ENCODE measurements at places on chromosomes 2 and 18.

GRCh38 chr2:136075476-136075875 lies 42.5 kb downstream of the CXCR4 start:
- DNase-seq, result no peak

- no peak for DNase-seq
Measured at GRCh38 chr2:134117676-134118075, 136.2 kb upstream of the MGAT5 start.

- DNase-seq, result no peak
Measured at GRCh38 chr2:208285853-208286252, 19.8 kb downstream of the PIKFYVE start.

DNA sequence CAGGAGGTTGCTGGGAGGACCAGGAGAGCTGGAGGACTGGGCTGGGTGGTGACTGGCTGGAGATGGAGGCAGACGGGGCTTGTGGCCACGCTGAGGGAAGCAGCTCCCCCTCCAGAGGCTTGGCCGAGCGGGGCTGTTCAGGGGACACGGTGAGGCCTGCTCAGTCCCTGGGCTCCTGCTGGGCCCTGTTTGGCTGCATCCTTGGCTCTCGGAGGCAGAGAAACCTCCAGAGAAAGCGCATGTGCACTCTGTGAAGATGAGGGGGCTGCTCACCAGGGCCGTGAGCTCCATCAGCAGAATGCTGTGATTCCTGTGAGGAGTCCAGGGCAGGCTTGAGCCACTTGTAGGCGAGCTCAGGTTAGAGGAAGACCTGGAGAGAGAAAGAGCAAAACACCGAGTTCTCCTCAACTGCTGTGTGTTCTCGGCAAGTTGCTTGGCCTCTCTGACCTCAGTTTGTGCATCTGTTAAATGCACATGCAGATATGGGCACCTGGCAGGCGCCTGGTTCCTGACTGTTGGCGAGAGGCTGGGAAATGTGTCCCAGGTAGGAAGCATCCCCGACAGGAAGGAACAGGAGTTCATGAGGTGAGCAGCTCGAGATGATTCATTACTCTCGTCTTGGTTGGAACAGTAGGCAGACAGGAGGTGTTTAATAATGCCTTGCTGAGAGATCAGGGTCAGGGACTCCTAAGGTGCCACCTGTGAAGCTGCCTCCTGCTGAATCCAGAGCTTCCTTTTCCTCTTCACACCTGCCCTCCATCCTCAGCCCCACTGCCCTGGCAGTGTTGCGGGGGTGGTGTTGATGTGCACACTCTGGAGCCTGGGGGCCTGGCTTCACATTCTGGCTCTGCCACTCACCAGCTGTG lies 941 bp downstream of the ZAP70 start:
- DNase-seq, result peak; percentile 17

- no peak for DNase-seq
Measured at GRCh38 chr18:41484069-41484468, 471.0 kb upstream of the PIK3C3 start.

DNA sequence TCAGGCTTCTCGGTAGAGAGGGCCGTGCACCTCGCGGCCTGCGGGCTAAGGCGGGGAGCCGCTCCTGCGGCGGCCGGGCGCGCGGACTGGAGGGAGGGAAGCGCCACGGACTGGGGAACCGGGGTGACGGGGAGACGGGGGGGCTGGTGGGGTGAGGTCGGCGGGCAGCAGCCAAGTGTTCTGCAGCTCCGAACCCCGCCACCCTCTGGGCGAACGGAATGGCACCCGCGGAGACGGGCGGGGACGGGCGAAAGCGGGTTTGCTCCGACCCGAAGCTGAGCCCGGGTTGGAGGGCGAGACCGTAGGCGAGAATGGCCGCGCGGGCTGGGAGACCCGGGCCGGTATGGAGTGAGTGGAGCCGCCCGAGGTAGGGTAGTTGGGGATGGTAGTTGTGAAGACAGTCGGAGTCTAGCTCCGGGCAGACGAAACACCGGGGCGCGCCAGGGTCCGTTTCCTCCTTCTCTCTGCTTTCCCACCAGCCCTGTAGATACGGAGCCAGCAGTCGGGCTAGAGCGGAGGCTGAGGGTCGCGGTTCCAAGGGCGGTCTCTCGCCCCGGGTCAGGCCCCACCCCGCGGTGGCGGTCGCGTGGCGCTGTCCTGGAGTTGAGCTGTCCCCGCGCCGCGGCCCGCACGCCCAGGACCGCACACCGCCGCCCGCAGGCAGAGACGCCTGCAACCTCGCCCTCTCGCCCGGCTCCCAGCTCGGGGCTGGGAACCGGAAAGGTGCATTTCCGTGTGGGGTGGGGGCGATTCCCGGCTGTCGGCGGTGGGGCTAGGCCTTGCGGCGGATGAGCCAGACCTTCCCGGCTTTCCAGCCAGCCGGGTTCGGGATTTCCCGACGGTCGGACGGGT lies 160.3 kb upstream of the SIX2 start:
- DNase-seq, result no peak

DNA sequence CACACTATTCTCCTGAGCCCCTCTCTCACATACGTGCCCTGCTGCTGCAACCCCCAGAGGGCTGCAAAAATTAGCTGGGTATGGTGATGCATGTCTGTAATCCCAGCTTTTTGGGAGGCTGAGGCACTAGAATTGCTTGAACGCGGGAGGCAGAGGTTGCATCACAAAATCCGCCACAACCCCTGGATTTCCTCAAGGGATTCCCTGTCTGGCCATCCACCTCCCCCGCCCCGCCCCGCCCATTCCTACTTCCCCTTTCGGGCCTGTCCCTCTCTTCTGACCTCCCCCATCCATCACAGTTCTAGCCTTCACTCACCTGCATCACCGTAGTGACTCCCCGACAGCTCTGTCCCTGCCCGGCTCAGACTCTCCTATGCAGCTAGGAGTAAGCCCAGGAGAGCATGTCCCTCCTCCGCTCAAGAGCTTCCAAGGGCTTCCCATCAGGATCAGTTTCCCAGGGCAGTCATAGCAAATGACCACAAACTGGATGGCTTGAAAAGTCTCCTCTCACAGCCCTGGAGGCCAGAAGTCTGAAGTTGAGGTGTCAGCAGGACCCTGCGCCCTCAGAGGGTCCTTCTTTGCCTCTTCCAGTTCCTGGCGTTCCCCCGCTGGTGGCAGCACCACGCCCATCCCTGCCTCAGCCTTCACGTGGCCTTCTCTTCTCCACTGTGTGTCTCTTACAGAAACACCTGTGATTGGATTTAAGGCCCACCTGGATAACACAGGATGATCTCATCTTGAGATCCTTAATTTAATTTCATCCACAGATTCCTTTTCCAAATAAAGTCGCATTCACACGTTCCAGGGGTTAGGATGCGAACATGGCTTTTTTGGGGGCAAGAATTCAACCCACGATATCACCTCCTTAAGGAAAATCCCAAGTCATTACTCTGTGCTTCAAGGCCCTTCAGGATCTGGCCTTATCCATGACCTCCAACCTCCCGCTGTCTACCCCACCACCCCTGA lies 58.5 kb downstream of the HS1BP3 start:
- no peak for DNase-seq

DNA sequence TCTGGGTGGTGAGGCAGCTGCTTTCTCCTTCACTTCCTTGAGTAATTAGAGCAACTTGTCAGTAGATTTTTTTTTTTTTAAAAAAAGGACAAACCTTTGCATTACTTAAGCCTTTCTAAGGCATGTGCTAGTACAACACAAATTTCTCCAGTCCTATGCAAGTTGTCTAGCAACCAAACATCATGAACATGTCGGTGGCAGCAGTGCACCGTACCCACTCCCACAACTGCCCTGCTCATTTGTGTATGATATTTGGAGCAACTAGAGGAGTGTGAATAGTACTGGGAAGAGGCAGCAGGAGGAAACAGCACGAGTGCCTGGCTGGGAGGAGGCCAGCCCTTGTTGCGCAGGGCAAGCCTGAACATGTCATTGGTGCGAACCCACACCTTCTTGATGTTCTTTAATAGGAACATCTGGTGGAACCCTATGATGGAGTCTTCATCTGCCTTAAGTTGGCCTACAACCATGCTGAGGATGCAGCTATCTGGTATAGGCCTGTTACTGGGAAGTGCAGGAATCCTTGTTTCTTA lies 238.3 kb downstream of the TDRD15 start:
- DNase-seq, result no peak

GRCh38 chr2:200367155-200367554 lies 60.7 kb downstream of the SPATS2L start:
- no peak for DNase-seq

DNA sequence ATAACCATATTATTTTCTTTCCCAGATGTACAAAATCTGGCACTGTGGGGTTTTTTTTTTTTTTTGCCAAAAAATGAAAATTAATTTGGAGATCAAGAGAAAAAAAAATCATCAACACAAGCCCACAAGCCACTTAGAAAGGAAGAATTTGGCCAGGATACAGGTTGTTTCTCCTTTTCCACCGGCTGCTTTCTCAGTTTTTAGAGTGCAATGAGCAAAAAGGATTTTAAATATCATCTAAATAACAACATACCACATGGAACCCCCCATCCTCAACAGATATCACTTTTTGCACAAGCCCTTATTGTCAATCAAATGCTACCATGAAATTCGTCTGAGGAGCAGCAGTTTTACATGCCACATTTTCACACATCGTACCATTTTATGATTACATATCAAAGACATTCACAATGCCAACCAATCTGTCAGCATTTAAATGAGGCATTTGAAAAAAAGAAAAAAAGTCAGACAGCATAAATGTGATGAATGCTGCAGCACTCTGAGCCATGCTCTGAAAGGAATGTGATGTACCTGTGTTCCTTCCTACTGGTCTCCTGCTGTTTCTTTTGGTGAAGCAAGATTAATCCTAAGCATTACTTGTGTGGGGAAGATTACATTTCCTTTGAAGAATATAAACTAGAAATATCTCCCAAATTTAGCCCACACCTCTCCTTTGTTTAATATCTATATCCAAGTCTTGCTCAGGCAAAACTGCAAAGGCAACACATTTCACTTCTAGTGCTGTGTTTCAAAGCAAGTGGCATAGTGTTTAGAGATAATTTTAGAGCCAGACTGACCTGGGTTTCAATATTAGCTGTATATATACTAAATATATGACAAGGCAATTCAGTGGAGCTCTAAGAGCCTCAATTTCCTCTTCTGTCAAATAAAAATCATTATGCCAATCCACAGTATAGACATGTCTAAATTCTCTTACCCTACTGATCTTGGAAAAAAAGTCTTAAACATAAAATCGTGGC lies 391.3 kb downstream of the CMPK2 start:
- no peak for DNase-seq

DNA sequence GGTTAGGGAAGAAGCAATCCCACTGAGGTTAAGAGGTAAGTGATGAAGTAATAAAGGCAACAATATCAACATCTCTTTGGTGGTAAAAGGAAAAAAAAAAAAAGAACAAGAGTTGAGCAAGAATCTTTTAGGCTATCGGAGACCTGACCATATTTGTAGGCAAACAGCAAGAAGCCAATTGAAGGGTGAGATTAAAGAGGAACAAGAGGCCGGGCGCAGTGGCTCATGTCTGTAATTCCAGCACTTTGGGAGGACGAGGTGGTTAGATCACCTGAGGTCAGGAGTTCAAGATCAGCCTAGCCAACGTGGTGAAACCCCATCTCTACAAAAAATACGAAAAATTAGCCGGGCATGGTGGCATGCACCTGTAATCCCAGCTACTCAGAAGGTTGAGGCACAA lies 11.3 kb downstream of the VPS54 start:
- no peak for DNase-seq

DNA sequence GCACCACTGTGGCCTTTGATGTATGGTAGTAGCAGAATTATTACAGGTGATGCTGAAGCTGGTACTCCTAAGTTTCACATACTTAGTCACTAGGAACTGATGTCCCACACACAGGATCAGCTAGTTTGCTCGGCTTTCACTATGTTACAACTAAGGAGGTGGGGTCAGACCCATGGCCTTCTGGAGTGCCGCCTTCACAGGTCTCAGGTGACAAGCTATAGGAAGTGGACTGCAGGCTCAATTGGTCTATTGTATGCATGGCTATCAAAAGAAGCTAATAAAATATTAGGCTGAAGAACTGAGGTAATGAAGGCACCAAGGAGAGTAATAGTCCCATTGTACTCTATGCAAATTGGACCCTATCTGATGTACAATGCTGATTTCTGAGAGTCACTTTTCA lies 170.6 kb downstream of the DLGAP1 start:
- no peak for DNase-seq

DNA sequence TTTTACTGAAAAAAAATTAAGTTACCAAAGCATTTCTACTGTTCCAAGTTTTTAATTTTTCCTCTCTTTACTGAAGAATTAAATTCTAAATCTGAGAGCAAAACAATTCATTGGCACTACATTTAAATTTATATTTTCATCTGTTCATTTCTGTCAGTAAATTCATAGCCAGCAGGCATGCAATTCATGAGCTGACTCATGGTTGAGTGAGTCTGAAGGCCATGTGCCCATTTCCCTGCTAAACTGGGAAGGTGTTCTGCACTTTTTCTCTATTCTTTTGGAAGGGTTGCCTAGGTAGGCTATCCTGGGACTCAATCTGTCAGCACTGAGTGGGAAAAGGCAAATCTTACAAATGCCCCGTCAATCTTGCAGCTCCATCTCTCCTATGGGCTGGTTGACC lies 88.7 kb downstream of the KLHL14 start:
- no peak for DNase-seq

DNA sequence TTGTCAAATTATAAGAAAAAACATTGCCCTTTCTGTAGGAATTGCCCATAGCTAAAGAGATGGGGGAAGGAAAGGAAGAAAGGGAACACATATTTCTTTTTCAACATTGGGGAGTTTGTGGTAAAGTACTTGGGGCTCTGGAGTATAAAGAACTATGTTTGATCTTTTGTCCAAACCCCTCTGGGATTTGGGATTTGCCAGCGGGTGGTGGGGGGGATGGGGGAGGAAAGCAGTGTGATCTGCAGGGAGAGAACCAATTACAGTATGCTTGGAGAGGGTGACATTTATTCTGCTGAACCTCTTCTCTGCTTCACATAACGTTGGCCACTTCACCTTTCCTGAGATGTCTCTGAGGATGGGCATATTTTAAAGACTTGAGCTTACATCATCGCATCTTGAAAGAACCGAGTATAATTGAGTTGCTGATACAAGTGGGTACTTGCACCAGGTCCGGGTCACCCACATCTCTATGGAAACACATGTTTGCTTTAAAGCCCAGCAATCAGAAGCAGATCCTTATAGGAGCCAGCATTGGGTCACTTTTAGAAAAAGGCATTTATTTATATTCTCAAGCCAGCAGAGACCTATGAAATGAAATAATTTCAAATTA lies 73.1 kb downstream of the SPATS2L start:
- no peak for DNase-seq

DNA sequence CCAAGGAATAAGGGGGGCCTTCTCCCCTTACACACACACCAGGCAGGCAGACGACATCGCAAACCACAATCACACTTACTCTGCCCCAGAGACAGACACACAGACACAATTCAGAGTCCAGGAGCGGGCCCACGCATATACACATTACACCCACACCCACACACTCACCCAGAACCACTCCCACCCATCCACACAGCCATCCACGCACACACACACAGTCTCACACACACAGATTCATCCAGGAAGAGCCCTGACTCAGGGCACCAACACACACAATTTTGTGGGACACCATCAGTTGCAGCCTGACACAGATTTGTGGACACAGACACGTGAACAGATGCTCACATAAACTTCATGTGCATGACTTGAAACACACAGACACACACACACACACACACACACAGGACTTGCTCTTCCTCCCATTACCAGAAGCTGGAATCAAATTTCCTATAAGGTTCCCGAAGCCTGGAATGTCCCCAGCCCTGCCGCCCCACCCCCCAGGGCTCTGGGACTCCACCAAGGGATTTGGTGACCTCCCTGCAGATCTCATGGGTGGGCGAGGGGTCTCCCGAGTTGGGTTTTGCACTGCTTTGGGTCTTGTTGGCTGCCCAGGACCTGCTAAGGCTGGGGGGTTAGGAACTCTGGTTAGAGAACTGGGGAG lies 23.5 kb downstream of the TNS1 start:
- DNase-seq, result no peak

GRCh38 chr18:35183886-35184285 lies 56.9 kb upstream of the ZNF397 start:
- no peak for DNase-seq

All from head of caudate nucleus (tissue), 42 donors.